ENCODE measurements at places on chromosomes 5 and 9.

DNA sequence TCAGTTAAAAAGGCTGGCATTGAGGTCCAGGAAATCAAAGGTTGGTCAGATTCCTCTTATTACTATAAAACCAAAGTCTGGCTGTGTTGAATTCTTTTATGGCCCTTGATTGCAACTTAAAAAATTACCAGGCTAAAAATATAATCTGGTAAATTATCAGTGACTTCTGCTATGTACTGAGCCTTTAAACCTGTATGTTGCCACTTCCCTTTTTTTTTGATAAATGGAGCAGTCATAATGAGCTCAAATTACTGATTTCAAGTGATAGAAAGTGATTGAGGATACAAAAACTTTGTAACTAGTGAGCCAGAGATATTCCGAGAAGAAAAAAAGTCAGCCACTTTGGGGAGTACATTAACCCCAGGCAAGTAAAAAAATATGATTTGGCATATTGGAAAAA lies 100.1 kb downstream of the GIN1 start:
- no peak for DNase-seq

DNA sequence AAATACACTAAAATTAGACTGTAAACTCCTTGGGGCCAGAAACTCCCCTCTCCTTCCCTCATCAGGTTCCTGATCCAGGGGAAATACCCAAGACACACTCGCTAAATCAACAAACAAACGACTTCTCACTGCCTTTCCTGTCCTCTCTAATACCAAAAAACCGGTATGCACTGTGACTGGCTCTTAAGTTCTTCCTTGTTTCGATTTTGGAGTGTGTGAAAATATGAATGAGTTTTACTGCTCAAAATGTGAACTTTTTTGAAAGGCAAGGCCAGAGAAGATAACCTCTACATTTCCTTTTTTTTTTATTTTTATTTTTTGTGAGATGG lies 81.1 kb upstream of the EPB41L4B start:
- no peak for DNase-seq

- DNase-seq, result no peak
Measured at GRCh38 chr9:5357431-5358105, 17.9 kb upstream of the RLN1 start.

GRCh38 chr9:121774715-121775613 lies 123.5 kb downstream of the DAB2IP start:
- no peak for DNase-seq

- DNase-seq, result peak; percentile 36
Measured at GRCh38 chr9:16262477-16263261, 607.8 kb downstream of the BNC2 start.

GRCh38 chr9:87499424-87500017 lies 1.9 kb downstream of the DAPK1 start:
- DNase-seq, result no peak

GRCh38 chr5:116536316-116537083 lies 38.1 kb downstream of the SEMA6A start:
- no peak for DNase-seq

- no peak for DNase-seq
Measured at GRCh38 chr9:76730801-76731200, 33.4 kb upstream of the PCA3 start.

DNA sequence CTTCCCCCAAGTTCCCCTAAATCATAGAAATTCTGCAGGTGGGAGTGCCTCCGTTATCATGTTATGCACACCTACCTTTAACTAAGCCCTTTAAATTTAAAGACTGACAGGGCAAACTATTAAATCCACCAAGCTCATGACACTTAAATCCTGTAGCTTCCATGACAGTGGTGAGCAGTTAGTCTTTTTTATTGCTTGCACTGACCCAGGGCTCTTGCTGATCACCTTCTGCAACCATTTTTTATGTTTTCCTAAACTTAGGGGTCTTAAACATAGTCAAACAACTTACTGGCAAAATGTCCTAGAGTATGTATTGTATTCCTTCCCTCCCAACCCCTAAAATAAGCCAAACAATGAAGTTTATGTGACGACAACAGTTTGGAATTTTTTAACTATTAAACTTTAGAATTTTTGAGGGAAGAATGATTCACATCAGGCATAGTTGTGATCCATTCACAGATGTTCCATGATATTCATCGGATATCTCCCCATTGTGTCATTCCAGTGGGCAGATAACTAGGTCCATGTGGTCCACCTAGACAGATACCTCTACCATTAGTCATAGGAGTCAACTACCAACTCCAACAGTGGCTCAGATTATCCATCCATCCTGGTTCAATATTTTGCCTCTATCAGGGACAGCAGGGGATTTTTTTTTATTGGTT lies 283.1 kb downstream of the ADAMTS6 start:
- DNase-seq, result no peak

DNA sequence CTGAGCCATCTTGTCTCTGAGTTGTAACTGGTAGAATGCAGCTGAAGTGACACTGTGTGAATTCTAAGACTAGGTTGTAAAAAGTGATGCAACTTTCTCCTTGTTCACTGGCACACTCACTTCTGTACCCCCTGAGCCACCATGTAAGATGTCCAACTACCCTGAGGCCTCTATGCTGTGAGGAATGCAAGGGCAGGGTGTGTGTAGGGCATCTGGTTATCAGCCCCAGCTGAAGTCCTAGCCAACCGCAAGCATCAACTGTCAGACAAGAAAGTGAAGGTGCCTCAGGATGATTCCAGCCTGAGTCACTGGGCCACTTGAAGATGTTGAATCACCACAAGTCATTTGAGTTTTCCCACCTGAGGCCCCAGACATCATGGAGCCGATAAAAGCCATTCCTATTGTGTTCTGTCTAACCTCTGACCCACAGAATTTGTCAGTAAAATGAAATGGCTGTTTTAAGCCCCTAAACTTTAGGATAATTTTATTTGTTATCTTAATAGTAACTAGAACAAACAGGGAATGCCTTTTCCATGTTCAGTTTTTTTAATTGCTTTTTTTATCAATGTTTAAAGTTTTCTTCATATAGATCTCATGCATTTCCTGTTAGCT lies 18.7 kb upstream of the RHOBTB3 start:
- DNase-seq, result no peak

DNA sequence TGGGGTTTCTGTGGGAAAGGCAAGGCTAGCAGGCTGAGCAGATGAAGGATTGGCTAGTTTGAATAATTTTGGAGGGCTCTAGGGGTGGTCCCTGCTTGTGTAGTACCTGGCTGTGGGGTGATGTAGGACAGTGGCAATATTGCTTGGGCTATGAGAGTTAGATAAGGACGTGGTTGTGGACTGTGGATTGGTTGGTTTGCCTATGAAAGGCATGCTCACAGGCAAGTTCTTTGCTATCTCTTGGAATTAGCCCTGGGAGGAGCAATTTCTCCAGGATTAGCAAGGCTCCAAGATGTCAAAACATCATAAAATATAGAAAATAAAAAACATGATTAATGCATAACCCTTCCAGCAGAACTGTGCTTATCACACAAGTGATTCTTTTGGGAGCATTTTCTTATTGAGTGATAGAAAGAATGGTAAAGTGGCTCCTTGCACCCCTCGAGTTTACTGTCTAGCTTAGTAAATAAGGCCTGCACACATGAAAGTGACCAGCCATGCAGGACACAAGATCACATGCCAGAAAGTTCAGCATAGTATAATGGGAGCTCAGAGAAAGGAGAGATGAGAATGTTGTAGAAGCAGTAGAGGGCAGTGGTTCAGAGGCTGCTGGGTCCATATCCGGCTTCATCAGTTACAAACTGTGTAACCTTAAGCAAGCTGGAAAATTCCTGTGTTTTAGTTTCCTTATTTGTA lies 13.8 kb downstream of the AOPEP start:
- DNase-seq, result no peak

- no peak for DNase-seq
Measured at GRCh38 chr9:34513567-34514214, 9.1 kb downstream of the ENHO start.

DNA sequence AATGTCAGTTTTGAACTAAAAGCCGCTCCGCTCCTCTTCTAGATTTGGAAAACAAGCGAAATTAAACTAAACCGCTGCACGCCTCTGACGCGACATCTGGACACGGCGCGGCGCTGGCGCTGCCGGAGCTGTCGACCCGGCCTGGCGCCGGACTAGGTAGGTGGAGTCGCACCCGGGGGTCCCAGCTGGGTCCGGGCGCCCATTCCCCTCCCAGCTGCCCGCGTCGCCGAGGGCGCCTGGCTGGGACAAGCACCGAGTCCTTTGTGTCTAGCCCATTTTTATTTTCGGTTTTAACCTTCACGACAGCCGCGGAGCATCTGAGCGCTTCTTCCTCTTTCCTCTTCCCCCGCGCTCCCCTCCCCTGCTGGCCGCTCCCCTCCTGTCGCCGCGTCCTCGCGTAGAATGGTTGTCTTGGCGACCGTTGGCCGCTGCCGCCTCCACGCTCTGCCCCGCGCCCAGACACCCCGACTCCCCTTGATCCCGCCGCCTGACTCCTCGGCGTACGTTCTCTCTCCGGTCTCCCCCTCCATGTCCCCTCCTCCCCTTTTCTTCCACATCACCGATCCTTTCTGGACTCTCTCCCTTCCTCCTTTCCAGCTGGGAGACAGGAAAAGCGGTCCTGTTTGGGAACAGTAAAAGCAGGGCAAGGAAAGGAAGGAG lies 545 bp downstream of the CDKN2B-AS1 start:
- peak; percentile 83 for DNase-seq

Data from NCI-H748 treated with DMSO at 0.1 percent for 48 hours (cell line).